ENCODE measurements at places on chromosomes 13 and 19. TPM values are rescaled to one million over a fixed set of nuclear protein-coding genes. Genes with fewer than 3 reads are reported as not detected.

The TEX29 gene
- polyA plus RNA-seq, result 48.9 TPM

The ZNF837 gene
- polyA plus RNA-seq, result 1.3 TPM

The SH2D3A gene
- 12.8 TPM for polyA plus RNA-seq

The PGLYRP1 gene
- not detected for polyA plus RNA-seq

The BEST2 gene
- polyA plus RNA-seq, result not detected

The PROZ gene
- 0.42 TPM for polyA plus RNA-seq

The ZNF569 gene
- polyA plus RNA-seq, result 14.4 TPM

The ZNF701 gene
- 8.9 TPM for polyA plus RNA-seq

Measured in testis (tissue), 5 donors.